ENCODE measurements at places on chromosomes 13 and 19.

GRCh38 chr13:98879957-98880356 is 97.9 kb downstream of the DOCK9 start:
- no peak for DNase-seq

DNA sequence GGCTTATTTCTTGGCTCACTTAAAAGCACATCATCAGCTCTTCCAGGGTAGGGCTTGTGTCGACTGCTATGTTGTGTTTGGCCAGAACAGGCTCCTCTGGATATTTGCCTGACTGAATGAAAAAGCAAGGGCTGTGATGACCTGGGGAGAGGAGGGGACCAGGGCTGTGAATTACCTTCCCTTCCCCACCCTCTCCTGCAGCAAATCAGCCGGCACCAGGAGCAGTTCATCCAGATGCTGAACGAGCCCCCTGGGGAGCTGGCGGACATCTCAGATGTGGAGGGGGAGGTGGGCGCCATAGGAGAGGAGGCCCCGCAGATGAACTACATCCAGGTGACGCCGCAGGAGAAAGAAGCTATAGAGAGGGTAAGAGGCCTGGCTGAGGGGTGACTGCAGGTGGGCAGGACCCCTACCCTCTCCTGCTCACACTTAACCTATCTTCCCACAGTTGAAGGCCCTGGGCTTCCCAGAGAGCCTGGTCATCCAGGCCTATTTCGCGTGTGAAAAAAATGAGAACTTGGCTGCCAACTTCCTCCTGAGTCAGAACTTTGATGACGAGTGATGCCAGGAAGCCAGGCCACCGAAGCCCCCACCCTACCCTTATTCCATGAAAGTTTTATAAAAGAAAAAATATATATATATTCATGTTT is 4.4 kb downstream of the GADD45GIP1 start:
- DNase-seq = no peak

DNA sequence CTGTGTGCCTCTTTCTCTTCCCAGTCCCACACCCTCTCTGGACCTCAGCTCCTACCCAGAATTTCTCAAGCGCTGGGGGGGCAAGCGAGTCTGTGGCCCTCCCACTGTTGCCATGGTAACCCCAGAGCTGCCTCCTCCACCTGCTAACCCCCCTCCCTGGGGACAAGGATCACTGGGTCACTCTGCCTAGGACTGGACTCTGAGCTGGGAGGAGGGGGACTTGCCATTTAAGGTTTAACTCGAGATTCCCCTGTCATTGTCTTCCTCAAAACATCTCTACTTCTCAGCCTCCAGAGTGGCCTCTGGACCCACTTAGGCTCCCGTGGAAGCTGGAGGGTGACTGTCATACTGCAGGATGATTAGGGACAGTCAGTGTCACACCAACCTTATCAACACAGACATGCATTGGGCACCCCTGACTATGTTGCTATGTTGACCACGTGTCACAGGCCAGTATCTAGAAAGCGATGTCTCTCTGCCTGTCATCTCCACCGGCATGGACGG is 2.2 kb downstream of the PALM3 start:
- DNase-seq = no peak

- no peak for DNase-seq
Measured at GRCh38 chr13:64925727-64926126, 2304.4 kb downstream of the PCDH9 start.

DNA sequence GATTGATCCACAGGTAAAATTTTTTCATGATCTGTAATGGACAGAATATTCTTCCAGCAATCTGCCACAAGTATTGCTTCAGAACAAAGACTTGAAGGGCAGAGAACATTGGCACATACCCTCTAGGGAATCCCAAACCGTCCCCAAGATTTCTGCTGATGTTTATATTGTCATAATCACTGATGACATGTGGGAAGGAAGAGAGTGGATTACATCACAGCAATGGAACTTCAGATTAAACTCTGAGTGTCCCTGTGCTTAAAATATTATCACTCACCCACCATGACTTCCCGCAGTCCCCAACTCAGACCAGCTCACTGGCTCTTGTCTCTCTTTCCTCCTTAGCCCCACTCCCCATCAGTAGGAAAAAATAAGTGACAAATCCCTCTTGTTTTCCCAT is 8.5 kb upstream of the TPT1 start:
- no peak for DNase-seq

DNA sequence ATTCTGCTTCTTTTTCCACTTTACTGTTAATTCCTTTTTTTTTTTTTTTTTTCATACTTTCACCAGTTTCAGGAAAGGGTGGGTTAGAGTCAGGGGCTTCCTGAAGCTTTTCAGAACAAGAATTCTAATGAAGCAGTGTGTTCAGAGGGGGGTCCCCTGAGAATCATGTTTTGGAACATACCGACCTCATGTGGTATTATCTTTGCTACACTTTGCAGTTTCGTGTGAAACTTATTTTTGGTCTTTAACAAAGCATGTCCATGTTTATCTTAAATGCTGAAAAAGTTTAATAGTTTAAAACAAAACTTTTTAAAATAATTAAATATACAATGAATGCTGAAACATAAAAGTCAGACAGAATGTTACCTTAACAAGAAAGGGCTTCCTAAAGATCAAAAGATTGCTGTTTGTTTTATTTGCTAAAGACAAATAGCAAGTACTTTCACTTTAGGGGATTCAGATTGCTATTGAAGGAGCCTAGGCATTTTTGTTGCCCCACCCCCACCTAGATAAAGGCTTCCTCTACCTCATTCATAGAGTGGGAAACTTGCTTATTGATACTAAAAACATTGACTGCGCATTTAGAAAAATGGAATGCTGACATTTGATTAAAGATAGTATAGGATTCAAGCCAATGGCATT is 21.1 kb upstream of the POMP start:
- no peak for DNase-seq

GRCh38 chr13:113192902-113193301 is 15.6 kb downstream of the PCID2 start:
- no peak for DNase-seq

DNA sequence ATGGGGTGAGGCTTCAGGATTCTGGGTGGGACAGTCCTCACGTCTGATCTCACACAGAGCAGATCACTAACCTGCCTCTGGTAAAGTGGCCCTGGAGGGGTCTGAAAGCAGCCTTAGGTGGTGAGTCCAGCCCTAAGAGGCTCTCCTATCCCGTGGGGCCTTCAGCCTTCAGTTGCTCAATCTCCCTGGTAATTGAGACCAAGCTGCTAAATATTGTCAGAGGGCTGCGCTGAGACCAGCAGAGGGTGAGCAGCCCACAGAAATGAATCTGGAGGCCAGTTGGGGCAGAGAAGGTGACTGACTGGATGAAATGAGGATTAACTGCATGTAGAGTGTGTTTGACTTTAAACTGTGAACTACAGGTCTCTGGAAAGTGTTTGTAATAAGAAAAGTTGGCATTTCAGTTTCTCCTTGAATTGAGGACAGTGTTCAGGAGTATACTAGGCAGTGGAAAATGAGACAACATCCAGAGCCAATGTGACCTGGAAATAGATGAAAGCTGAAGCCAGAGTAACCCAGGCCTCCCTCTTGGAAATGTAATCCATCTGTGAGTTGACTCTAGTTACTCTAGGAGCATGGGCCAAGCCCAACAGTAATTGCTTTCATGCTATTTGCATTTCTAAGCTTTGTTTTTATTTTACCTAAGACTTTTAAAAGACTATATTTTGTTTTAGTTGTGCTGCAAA is 14.3 kb upstream of the HSPH1 start:
- no peak for DNase-seq

GRCh38 chr19:32337084-32337808 is 8.2 kb upstream of the ZNF507 start:
- DNase-seq = no peak

DNA sequence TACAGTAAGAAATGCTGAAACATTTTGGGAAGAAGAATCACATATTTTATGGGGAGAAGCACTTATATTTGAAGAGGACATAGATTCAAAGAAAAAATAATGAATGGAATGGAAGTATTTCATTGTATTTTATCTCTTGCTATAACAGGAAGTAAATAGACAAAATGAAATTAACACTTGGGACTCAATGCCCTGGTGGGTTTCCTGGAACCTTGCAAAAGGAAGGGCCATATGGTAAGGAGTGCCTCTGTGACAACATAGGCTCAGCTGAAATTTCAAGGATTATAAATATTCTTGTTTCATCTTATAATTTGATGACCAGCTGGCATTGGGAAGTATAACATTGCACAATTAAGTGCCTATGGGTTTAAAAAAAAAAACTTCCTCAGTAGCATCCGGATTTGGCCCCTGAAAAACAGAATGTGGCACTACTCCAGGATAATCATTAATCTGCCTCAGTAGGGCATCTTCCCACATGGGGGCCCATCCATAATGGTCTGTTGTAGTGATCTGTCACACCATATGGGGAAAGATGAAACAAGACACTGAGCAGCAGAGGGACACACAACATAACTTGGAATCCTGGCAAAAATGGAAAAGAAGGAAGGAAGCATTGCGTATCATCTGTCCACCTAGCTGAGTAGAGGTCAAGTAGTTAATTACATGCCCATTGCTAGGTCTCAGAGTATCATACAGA is 321.6 kb downstream of the NDFIP2 start:
- no peak for DNase-seq

DNA sequence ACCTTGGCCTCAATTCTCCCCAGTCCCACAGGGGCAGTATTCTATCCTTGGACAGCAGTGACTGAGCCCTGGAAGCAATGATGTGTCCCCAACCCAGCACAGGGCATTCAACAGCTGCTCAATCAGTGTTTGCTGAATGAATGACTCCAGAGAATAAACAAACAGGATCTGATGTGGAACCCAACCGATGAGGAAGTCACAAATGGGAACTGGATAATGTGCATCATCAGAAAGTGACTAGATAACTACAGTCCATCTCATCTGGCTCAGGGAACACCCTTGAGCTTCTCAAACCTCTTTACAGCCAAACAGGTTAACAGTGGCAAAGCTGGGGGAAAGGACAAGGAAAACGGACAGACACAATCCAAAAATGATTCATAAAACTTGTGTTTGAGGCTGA is 8.2 kb downstream of the SLC25A30 start:
- no peak for DNase-seq

- no peak for DNase-seq
Measured at GRCh38 chr19:57850553-57851017, 926 bp downstream of the ZNF587 start.

GRCh38 chr19:48746110-48746509 is 599 bp downstream of the IZUMO1 start:
- no peak for DNase-seq

- DNase-seq = no peak
Measured at GRCh38 chr13:84393981-84394625, 511.8 kb upstream of the SLITRK1 start.

- no peak for DNase-seq
Measured at GRCh38 chr19:39398297-39398864, 7.2 kb downstream of the MED29 start.

- DNase-seq = no peak
Measured at GRCh38 chr13:50588491-50589130, 254.9 kb downstream of the DLEU7 start.

DNA sequence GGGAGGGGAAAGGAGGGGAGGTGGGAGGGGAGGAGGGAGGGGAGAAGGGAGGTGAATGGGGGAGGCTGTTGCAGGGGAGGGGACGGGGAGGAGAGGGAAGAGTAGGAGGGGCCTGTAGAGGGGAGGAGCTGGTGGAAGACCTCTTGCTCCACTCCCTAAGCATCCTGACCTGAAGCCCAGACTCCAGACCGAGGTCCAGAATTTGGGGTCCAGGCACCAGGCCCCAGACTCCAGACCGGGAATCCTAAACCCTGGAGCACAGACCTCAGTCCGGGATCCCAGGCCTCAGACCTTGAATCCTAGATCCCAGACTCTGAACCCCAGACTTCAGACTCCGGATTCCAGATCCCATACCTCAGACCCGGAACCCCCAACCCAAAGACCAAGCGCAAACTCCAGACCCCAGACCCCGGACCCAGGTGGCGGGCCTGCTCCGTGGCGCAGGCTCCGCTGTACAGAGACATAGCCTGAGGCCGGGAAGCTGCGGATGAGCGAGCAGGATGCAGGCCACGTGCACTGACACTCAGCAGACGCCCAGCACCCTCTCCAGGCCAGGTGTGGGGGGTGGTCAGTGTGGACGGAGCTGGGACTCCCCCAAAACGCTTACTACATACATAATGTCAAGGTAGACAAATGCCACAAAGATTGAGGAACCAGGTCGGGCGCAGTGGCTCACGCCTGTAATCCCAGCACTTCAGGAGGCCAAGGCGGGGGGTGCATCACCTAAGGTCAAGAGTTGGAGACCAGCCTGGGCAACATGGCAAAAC is 710 bp upstream of the BTBD2 start:
- DNase-seq = peak; percentile 91

GRCh38 chr19:6242677-6243076 is 37.1 kb downstream of the MLLT1 start:
- no peak for DNase-seq

- DNase-seq = no peak
Measured at GRCh38 chr13:52010890-52011631, at the start of gene ATP7B. Gene ATP7B (minus strand): TSS chr13:52011450. CDS start chr13:52011337, 113 bp downstream.

GRCh38 chr13:107284173-107284572 is 716.2 kb upstream of the ARGLU1 start:
- peak; percentile 8 for DNase-seq

DNA sequence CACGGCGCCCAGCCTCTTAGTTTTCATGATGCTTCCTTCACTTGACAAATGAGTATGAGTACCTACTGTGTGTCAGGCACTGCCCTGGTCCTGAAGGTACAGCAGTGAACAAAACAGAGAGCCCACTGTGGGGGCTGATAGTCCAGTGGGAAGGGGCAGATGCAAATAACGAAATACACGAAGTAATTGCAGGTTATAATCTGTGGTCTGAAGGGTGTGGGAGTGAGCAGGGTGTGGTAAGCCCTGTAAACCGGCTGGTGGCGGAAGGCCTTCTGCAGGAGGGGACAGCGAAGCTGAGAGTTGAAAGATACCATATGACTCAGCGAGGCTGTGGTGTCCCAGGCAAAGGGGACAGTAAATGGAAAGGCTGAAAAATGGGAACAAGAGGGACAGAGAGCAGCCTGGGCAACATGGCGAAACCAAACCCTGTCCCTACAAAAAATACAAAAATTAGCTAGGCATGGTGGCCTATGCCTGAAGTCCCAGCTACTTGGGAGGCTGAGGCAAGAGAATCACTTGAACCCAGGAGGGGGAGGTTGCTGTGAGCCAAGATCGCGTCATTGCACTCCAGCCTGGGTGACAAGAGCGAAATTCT is 60.5 kb downstream of the MAP4K1 start:
- no peak for DNase-seq

GRCh38 chr19:2079865-2080301 is 16.2 kb downstream of the MOB3A start:
- DNase-seq = no peak

DNA sequence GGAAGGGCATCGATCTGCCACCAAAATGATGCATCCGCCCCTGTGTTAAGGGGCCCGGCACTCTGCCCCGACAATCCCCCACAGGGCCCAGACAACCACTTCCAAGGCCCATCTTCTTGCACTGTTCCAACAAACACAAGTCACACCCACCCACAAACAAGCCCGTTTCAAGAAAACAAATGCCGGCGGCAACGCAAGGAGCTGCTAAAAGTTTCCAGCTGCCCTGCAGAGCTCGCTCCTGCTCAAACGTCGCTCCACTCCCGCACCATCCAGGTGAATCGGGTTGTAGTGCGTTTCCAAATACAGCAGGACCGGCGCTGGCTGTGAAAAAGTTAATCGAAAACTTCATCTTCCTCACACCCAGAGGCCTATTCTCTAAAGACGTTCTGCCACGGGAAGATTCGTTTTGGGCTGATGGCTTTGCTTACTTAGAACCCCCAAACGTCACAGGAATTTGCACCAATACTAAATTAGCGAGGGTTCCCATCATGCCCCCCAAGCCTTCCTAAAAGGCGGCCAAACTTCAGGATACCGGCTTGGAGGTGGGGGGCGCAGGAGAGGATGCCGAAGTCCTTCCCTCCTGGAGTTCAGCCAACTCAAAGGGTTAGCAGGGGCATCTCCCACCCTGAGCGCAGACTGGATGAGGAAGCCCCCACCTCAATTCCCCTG is 107.4 kb upstream of the DOCK9 start:
- no peak for DNase-seq

Measured in COLO829 (cell line).